Metanephros (tissue), 2 donors: ENCODE measurements at places on chromosomes 1 and 21. TPM values are rescaled to one million over a fixed set of nuclear protein-coding genes. Genes with fewer than 3 reads are reported as not detected.

ZNF683 gene
- not detected for total RNA-seq

BNIPL gene
- total RNA-seq, result 1.9 TPM

OLFM3 gene
- total RNA-seq, result 5.1 TPM

PHGDH gene
- total RNA-seq, result 106 TPM

CFHR5 gene
- total RNA-seq, result not detected

LRRC39 gene
- 30.3 TPM for total RNA-seq

ACKR1 gene
- total RNA-seq, result 1.6 TPM
